Endothelial cell of coronary artery (primary cell): ENCODE measurements at places on chromosomes 12 and 14. TPM values are rescaled to one million over a fixed set of nuclear protein-coding genes. Genes with fewer than 3 reads are reported as not detected.

The GYS2 gene
- not detected in 2 replicates for total RNA-seq

The BCL11B gene
- total RNA-seq, result 0.09 and 0.18 TPM in 2 replicates

The RDH16 gene
- total RNA-seq, result under 0.01 and 0.28 TPM in 2 replicates

The TAPBPL gene
- 3.8 and 8.1 TPM in 2 replicates for total RNA-seq

The GPX2 gene
- total RNA-seq, result 0.09 TPM in 1 of 2 replicates, not detected in the other

The FAR2 gene
- 34.2 and 40.8 TPM in 2 replicates for total RNA-seq

The GARIN6 gene
- not detected in 2 replicates for total RNA-seq

The ASCL1 gene
- total RNA-seq, result not detected in 2 replicates

The TAS2R9 gene
- 0.09 TPM in 1 of 2 replicates, not detected in the other for total RNA-seq

The NXPH4 gene
- 2.5 TPM in 1 of 2 replicates, not detected in the other for total RNA-seq

The MGP gene
- total RNA-seq, result 65.4 and 192 TPM in 2 replicates

The ARPC3 gene
- 228 and 241 TPM in 2 replicates for total RNA-seq

The STRAP gene
- 94.8 and 103 TPM in 2 replicates for total RNA-seq

The NTS gene
- not detected in 2 replicates for total RNA-seq

The GALNT8 gene
- 0.56 and 0.63 TPM in 2 replicates for total RNA-seq

The ARHGEF25 gene
- total RNA-seq, result 1.8 and 10.7 TPM in 2 replicates

The GSG1 gene
- 0.09 TPM in 1 of 2 replicates, not detected in the other for total RNA-seq

The SYNDIG1L gene
- not detected in 2 replicates for total RNA-seq

The P2RX2 gene
- total RNA-seq, result not detected in 2 replicates

The RNFT2 gene
- 1.4 and 1.6 TPM in 2 replicates for total RNA-seq
